ENCODE measurements at places on chromosomes 2 and 18. TPM values are rescaled to one million over a fixed set of nuclear protein-coding genes. Genes with fewer than 3 reads are reported as not detected.

CD226 gene
- total RNA-seq, result 0.50 TPM

GPBAR1 gene
- total RNA-seq, result 0.12 TPM

FHL2 gene
- total RNA-seq, result 148 TPM

EFR3B gene
- total RNA-seq, result 0.87 TPM

CRACDL gene
- not detected for total RNA-seq

C2orf72 gene
- 0.22 TPM for total RNA-seq

RGPD3 gene
- total RNA-seq, result 0.37 TPM

MEX3C gene
- 35.4 TPM for total RNA-seq

SYT4 gene
- total RNA-seq, result not detected

FAM161A gene
- 3.9 TPM for total RNA-seq

AOX1 gene
- total RNA-seq, result 86.3 TPM

TMEM247 gene
- total RNA-seq, result not detected

SEH1L gene
- total RNA-seq, result 62.1 TPM

SLC8A1 gene
- 53.6 TPM for total RNA-seq

MGAT4A gene
- 0.87 TPM for total RNA-seq
